Mesendoderm (in vitro differentiated cells): ENCODE measurements at places on chromosomes 4 and X.

GRCh38 chr4:38173935-38174518 is 213.8 kb downstream of the PTTG2 start:
- DNase-seq: no peak

DNA sequence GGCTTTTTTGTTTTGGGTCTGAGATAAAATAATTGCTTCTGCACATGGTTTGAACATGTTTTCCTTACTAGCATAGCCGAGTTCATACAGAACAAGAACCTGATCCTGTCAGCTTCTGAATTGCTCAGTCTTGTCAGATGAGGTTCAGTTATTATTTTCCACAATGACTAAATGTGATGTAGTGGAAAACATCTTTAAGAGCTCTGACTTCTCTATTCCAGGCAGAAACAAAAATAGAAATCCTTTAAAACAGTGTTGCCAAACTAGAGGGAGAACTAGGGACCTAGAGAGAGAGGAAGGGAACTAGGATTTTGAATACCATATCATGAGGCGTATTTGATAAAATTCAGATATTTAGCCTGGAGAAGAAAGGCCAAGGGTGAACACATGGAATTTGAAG is 2.0 kb downstream of the ATP6AP2 start:
- no peak for DNase-seq

GRCh38 chr4:105130945-105131344 is 15.7 kb upstream of the TET2 start:
- no peak for DNase-seq

GRCh38 chr4:6620296-6620695 is 20.2 kb upstream of the MRFAP1 start:
- no peak for DNase-seq

GRCh38 chrX:39614680-39614998 is 483.1 kb downstream of the BCOR start:
- no peak for DNase-seq

- DNase-seq: peak; percentile 66
These were observed 1.9 kb upstream of the TBC1D14 start for GRCh38 chr4:6907658-6908191.

DNA sequence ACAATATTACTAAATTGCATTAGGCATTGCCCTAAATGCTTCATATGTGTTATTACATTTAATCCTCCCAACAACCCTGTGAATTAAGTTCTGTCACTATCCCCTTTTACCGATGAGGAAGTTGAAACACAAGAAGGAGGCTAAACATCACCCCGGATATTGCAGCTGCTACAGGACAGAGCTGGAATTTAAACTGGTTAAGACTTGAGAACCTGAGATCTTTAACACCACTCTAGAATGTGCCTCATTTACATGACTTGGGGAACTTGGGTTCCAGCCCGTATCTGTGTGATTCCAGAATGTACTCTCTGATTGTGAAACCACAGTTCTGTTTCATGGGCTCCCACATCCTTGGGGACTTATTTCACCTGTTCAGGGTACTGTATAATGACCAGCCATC is 165.1 kb upstream of the PPARGC1A start:
- DNase-seq: peak; percentile 19

DNA sequence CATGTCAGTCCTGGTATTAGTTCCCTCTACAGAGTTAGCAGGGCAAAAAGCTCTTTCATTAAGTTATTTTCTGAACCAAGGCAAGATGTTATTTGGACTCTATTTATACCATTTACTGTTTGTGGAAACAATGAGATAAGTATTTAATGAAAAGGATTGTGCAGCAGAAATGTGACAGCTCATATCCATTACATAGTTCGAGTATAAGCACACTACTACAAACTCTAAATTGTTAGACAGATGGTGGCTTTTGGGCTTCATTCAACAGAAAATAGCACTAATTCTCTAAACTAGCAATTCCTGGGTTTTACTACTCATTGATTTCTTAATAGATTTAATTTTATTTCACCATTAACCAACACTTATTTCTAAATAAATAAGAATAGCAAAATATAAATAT is 95.2 kb upstream of the ANK2 start:
- DNase-seq: no peak

- no peak for DNase-seq
These were observed 487.7 kb downstream of the TECRL start for GRCh38 chr4:63921561-63921960.

- peak; percentile 10 for DNase-seq
These were observed 243.8 kb upstream of the LDB2 start for GRCh38 chr4:17142232-17142711.

- DNase-seq: no peak
These were observed 42.5 kb upstream of the TLR2 start for GRCh38 chr4:153641532-153641931.

GRCh38 chr4:26013629-26014028 is 99.6 kb downstream of the SMIM20 start:
- no peak for DNase-seq

GRCh38 chr4:108094923-108095482 is 73.7 kb downstream of the LEF1 start:
- DNase-seq: peak; percentile 23

DNA sequence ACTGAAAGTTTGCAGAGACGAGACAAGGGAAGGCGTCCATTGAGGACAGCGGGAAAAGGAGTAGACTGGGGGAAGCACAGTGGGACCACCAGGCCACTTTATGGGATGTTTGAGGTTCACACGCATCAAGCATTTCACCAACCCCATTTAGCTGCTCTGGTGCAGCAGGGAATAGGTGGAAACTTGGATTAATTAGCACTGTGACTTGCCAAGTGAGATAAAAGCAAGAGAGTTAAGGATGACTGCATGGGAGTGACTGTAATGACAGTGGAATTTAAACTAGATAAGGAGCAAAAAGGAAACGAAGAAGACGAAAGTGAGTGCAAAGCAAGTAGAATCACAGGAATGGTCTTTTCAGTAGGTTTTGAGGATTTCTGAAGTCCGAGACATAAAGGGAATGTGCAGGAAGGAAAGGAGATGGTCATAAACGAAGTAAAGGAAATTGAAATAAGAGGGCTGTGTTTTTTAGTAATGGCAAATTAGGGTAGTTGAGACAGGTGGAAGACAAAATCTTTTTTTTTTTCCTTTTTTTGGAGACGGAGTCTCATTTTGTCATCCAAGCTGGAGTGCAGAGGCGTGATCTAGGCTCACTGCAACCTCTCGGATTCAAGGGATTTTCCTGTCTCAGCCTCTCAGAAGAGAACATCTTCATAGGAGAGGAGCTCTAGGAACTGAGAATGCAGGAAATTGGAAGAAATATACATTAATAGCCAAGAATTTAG is 119.0 kb upstream of the MAP9 start:
- DNase-seq: peak; percentile 87

- no peak for DNase-seq
These were observed 7.9 kb downstream of the GTPBP6 start for GRCh38 chrX:310621-311155.

DNA sequence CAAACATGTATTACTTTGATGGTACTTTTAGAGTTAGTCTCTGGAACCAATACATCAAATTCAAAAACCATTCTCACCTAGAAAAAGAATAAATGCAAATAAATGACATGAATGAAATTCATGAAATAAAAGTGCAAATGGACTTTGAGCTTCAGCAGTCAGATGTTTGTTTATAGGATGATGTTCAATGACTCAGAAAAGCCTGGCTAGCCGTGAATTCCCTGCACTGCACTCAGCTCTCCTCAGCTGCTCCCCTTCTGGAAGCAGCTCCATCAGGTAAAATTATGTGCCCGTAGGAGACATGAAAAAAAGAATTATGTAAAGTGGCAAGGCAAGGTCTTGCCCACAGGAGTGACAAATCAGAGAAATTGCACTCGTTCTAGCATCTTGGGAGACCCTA is 390.6 kb downstream of the GPM6A start:
- DNase-seq: peak; percentile 13

DNA sequence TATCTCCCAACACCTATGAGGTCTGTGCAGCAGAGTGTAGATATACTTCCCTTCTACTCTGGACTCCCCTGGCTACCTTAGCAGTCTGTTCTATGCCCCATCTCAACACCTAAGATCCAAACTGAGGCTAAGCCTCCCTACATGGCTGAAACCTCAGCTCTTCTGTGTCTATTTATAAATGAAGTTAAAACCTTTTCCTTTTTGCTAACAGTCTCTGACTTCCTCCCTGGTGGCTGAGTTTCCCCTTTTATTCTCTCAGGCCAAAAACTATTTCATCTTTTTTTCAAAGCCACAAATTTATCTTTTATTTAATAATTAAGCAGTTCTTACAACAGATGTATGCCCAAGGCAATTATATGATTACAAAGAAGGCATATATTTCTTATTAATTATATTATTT is 111.8 kb upstream of the STIM2 start:
- DNase-seq: no peak

DNA sequence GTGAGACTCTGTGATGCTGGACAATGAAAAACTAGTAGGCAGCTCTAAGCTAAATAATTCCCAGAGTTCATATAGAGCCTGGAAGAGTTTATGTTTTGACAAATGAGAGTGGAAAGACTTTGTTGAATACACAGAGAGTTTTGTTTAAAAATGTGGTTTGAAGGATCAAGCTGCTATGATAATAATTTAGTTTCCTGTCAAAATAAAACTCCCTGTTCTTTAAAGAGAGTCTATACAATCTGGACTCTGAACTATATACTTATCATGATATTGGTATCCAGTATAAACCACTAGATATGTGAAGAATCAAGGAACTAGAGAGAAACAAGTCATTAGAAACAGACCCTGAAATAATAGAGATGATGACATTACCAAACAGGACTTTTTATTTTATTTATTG is 158.6 kb downstream of the C4orf33 start:
- DNase-seq: no peak

DNA sequence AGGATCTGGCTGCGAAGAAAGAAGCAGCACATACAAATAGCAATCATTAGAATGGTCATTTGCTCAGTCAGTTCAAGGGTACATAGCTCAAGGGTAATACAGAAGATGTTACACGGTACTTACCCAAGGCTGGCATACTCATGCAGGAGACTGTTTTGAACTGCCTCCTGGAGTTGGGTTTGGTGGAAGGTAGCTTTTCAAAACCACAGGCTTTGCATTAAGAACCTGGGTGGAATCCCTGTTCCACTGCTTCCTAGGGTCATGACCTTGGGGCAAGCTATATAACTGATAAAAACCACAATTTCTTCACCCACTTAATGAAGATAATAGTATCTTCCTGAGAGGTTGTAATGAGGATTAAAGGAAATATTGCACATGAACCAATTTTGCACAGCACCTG is 36.5 kb downstream of the TBC1D9 start:
- DNase-seq: no peak

- no peak for DNase-seq
These were observed 498.0 kb upstream of the BOD1L1 start for GRCh38 chr4:14125375-14126129.

DNA sequence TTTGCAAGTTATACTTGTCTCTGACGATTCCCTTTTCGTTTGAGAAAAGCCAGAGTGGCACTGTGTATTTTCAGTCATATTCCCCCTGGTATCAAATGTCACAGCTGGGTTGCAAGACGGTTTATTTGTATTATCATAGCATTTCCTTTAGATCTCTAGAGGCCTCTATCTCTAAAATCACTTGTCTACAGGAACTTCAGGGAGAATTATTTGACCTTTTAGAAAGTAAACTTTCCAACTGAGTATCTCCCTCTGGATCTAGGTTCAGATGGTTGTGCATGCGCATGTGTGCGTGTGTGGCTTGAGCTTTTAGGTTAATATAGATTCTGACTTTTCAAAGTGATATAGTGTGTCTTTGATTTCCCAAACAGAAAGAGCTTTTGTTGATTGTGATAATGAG is 15.1 kb upstream of the TAB3 start:
- no peak for DNase-seq

- DNase-seq: no peak
These were observed 78.6 kb downstream of the CAMK2D start for GRCh38 chr4:113682730-113683537.

DNA sequence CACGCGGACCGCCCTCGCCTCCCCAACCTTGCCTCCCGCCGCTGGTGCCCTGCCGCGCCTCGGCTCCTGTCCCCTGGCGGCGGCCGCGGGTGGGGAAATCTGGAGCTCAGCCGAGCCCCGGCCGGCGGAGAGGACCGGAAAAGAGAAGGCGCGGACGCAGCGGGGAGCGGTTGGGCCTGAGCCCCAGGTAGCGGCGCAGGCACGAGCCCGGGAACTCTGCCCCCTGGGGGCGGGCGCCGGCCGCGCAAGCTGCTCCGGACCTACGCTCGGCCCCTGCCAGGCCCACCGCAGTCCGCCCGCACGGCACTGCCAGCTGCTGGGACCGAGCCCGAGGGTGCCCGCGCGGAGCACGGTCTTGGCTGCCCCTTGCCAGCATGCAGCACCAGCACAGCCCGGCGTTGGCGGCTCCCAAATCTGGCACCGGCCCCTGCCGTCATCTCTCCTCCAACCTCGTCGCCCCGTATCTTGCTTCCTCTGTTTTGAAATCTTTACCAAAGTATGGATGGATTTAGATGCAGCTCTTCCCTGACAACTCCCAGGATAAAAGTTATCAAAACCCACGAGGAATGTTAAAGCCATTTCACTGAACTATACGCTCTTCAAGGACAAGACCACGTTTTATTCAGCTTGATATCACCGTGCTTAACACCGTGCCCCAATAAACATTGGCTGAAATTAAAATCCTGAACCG is at the start of gene PRSS12:
TSS of gene PRSS12 (minus strand) at position 161 of the 691 bp plus-strand sequence. CDS start 283 bp downstream, outside the sequence.
- peak; percentile 89 for DNase-seq

GRCh38 chr4:174252412-174252811 is 31.1 kb downstream of the FBXO8 start:
- no peak for DNase-seq

GRCh38 chr4:140187316-140187695 is 33.3 kb upstream of the MAML3 start:
- DNase-seq: no peak

- DNase-seq: peak; percentile 1
These were observed 30.4 kb downstream of the GNL3L start for GRCh38 chrX:54560411-54560810.

DNA sequence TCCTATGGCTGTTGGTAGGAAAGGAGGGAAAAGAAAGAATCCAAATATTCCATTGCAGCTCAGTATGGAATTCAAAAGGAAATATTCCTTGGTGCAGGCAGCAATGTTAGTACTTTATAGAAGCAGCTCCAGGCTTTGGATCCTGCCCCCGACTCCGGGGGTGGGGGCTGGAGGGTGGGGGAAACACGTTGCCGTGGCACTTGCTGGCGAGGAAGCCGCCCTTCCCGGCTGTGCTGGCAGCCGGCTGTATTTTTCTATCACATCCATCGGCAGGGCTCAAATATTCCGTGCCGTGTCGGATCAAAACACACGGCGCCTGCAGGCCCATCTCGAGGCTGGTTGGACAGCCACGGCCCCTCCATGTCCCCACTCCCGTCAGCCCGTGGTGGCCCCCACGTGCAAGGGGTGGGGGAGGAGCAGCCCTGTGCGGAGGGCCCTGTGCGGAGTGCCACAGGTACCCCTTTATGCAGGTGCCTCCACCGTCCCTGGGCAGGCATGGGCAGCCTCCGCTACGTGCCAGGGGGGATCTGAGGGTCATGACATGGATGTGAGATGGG is 5.8 kb downstream of the ADRA2C start:
- DNase-seq: no peak
